Neural crest cell (in vitro differentiated cells): ENCODE measurements at places on chromosomes 4 and X. TPM values are rescaled to one million over a fixed set of nuclear protein-coding genes. Genes with fewer than 3 reads are reported as not detected.

- DNase-seq, result no peak
These were observed 62.9 kb downstream of the ELOVL6 start for GRCh38 chr4:110135523-110135922.

GRCh38 chrX:12867685-12868084, 813 bp downstream of the TLR7 start:
- no peak for DNase-seq

DNA sequence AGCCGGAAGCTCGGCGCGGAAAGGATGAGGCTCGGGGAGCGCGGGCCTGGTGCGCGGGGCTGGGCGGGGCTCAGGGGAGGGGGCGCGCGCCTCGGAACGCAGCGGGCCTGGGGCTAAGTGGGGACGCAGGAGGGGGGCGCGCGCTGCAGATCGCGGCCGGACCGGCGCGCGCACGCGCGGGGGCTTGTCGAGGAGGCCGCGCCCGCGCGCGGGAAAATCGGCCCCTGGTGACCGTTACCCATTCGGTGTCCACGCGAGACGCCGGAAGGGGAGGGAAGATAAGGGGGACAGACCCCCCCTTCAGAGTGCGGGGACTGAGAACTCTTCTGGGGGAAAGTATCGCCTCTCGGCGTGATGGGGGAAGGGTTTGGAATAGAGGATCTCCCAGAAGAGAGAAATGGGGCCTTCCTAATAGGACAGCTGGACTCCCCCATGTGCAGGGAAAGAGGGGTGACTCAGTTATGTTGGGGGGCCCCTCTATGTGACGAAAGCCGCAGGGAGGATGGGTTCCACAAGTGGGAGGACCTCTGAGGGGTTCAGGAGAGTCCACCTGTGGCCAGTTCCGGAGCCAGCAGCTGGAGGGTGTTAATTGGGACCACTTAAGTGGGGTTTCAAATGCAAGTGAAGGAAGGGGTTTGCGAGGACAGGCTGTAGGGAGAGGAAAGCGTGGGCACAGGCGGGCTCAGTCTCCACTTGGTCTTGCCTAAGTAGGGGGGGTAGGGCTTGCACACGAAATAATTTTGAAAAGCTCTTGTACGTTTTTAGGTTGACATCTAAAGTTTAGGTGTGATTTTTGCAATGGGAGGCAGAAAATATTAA, 584 bp downstream of the SUV39H1 start:
- DNase-seq, result peak; percentile 38

DNA sequence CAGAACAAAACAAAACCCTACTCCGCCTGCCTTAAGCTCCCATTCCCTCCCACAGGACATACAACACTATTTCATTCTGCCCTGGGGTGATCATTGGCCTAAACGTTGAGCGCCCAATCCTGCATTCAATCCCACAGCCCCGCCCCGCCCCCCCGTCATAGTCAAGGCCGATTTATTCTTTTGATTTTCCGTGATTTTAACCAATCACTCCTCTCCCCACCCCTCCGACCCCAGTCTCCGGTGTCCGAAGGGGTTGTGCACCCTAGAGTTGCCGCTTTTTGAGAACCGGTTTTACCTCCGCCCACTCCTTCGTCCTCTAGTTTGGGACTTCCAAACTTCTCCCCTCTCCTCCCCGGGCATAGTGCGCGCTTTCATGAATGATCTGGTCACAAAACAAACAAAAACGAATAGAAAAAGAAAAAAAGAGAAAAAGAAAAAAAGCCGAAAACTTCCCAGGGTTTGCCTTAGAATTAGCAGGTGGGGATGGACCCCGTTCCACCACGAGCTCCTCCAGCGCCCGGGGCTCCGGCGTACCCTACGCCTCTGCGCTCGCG, 446 bp upstream of the UBE2A start:
- no peak for DNase-seq

- no peak for DNase-seq
These were observed 163.5 kb downstream of the PPP3CA start for GRCh38 chr4:101183666-101184373.

DNA sequence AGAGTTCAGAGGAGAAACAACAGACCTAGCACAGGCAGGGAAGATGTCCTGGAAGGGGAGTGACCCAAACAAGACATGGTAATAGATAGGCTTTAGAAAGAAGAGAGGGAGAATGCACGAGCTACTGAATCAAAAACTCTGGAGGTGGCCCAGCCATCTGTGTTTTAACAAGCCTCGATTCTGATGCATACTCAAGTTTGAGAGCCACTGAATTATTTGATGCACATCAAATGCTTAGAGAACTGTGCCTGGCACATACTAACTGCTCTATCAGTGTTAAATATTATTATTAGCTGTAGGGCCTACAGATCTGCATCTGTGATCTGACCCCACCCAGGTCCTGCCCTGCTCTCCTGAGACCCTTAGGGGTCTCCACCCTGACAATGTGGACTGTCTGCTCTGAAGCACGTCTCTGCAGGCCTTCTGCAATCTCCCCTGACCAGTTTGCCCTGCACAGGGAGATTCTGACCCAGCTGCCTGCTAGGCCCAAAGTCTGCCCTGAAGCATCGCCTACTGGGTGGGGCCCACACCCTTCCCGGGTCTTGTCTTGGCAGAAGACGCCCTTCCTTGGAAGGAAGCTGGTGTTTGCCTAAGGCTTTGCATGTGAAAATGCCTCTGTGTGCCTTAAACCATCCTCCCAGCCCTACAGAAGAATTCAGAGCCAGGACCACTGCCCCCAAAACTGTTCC, 201.5 kb upstream of the KLF3 start:
- no peak for DNase-seq

DNA sequence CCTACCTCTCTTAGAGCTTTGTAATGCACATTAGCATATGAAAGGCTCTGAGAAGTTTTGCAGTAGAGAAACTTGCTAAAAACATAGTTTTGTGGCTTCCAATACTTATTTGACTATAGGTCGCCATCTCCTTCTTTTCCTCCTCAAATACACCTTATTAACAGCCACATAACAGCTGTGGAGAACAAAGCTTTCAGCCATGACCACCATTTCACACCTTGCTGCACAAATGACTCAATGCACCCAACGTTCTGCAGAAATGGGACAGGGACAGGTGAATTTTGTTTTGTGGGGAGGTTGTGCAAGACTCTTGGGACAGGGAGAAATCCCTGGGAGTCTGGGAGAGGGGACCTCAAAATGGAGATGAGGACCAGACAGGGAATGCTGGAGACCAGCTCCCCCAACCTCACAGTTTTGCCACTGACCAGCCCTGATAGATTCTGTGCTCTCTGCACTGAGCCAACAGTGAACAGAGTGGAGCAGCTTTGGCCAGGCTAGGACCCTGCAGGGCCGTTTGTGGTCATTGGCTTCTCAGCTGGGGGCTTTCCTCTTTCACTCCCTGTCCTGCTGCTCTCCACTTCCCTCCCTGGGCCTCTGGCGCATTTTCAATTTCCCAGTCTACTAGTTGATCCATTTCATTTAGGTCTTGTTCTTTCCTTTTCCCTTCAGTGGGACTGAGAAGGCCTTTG, 16.6 kb downstream of the FRMPD3 start:
- DNase-seq, result no peak

GRCh38 chrX:71935476-71935875, 24.8 kb downstream of the NHSL2 start:
- DNase-seq, result no peak

DNA sequence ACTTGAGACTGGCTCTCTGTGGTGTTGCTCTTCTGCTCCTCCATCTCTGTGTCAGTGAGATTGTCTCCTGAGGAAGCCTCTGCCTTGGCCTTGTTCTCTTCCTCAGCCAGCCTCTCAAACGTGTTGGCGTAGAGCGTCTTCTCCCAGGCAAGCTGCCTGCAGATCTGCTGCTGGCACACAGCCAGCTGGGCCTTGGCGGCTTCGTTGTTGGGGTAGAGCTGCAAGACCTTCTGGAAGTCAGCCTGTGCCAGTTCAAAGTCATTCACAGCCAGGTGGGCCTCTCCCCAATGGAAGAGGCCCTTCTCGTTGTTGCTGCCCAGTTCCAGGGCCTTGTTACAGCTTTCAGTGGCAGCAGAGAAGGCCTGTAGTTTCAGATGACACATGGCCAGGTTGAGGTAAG, 159.1 kb downstream of the NDST3 start:
- no peak for DNase-seq

- DNase-seq, result no peak
These were observed 4.1 kb upstream of the CPLX1 start for GRCh38 chr4:829761-830600.

MAGEB18 gene
- not detected in 2 replicates for total RNA-seq

SYNPO2 gene
- 0.07 and 0.18 TPM in 2 replicates for total RNA-seq

MYL5 gene
- 10.6 and 10.8 TPM in 2 replicates for total RNA-seq

TFE3 gene
- 26.2 TPM in 2 replicates for total RNA-seq

KIF4A gene
- total RNA-seq, result 57.8 and 58.5 TPM in 2 replicates
